Thyroid gland (tissue), 4 donors: ENCODE measurements at places on chromosomes 2 and 18. TPM values are rescaled to one million over a fixed set of nuclear protein-coding genes. Genes with fewer than 3 reads are reported as not detected.

CKAP2L gene
- total RNA-seq, result 0.13 TPM

ASPRV1 gene
- 2.0 TPM for total RNA-seq

CWC22 gene
- total RNA-seq, result 29.4 TPM

MAPK4 gene
- 10.9 TPM for total RNA-seq

VWA3B gene
- not detected for total RNA-seq

RFTN2 gene
- 12.9 TPM for total RNA-seq

TMEM163 gene
- total RNA-seq, result 0.27 TPM

DUSP19 gene
- 3.7 TPM for total RNA-seq

FBXO48 gene
- total RNA-seq, result 0.94 TPM

DNA sequence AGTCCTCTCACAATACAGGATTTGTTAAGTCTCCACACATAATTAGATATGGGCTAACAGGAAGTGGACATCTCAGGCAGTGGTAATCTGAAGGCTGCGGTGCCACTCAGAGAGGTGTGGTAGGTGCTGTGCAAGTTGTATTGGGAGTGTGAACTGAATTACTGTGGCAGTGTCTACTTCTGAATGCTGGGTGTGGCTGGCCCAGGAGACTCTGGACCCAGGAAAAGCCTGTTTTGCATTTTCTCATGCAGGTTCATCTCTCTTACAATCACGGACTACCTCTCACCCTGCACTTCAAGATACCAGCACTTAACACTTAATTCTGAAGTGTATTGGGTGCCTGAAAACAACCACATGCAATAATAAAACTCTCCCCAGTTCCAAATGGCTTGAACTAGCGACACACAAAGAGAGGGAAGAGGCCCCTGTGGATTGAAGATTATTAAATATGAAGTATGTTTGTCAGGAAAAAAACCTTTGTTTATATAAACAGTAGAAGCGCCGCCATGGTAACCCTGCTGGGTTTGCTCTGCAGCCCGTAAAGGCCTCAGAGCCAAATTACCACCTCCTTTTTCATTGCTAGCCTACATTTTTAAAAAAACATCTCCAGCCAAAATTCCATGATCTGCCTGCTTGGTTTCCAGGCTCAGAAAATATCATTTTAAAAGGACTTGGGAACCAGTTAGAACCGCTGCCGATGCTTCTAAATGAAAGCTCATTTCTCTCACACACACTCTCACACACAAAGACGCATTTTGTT lies 77.5 kb downstream of the GFPT1 start:
- no peak overlapping the region for H3K4me3 ChIP-seq
- H3K27ac ChIP-seq, result peak overlapping the region; percentile 70
- peak; percentile 26 for DNase-seq

GRCh38 chr2:26723991-26724750 lies 31.6 kb downstream of the KCNK3 start:
- peak overlapping the region; percentile 89 for H3K27ac ChIP-seq
- peak; percentile 90 for DNase-seq
- H3K4me3 ChIP-seq, result no peak overlapping the region
- peaks cover 47% of the 10 kb centered on the region for H3K4me1 ChIP-seq
- H3K36me3 ChIP-seq, result no peaks in the 10 kb centered on the region
- H3K27me3 ChIP-seq, result no peaks in the 10 kb centered on the region

DNA sequence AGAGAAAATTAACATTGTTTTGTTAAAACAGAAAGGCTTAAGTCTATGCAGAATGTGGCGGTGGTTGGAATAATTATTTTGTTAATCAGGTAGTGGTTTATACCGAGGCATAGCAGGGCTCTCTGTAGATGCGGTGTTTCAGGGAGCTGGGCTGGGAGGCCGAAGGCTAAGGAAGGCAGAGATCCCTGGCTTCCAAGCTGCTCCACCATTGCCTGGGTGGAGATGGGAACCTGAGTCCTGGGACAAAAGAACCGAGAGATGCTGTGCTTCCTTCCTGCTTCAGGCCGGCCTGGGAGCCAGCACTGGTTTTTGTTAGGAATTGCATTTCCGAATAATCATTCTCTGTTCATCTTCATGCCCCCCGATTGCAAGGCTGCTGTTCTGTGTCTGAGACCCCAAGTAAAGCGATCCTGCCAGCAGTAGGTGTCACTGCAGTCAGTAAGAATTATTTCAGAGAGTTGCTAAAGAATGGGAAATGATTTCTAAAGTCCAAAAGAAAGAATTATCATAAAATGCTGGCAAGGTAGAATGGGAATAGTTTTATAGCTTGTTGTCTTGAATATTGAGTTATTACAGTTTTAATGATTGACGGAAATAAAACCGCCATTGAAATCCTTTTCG lies 824.9 kb downstream of the GALR1 start:
- H3K27me3 ChIP-seq, result no peaks in the 10 kb centered on the region
- H3K36me3 ChIP-seq, result no peaks in the 10 kb centered on the region
- no peak for DNase-seq
- no peaks in the 10 kb centered on the region for H3K4me1 ChIP-seq
- no peak overlapping the region for H3K27ac ChIP-seq
- H3K4me3 ChIP-seq, result no peak overlapping the region

DNA sequence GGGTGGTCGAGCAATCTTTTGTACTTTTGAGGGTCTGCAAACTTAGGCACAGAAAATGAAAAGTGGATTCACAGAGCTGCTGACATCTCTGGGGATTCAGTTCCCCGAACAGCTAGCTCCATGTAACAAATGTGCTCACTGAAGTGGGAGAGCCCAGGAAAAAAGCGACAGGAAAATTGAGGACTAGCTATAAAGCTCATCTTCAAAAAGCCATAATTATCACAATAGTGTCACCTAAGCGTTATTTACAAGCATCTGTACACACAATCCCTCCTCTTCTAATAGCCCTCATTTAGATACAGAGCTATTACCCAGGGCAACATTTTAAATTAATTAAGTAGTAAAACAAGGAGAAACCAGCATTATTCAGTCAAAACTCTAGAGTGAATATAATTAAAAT lies 36.1 kb downstream of the RNF152 start:
- H3K27ac ChIP-seq, result no peak overlapping the region
- peaks cover 12% of the 10 kb centered on the region for H3K4me1 ChIP-seq
- no peaks in the 10 kb centered on the region for H3K36me3 ChIP-seq

GRCh38 chr18:28432339-28432738 lies 255.4 kb upstream of the CDH2 start:
- H3K4me1 ChIP-seq, result no peaks in the 10 kb centered on the region
- H3K27ac ChIP-seq, result no peak overlapping the region
- H3K27me3 ChIP-seq, result no peaks in the 10 kb centered on the region
- no peaks in the 10 kb centered on the region for H3K36me3 ChIP-seq

- DNase-seq, result no peak
- H3K36me3 ChIP-seq, result no peaks in the 10 kb centered on the region
- no peak overlapping the region for H3K27ac ChIP-seq
- H3K4me1 ChIP-seq, result no peaks in the 10 kb centered on the region
- H3K4me3 ChIP-seq, result no peak overlapping the region
These were observed 21.4 kb downstream of the CCL20 start for GRCh38 chr2:227834916-227835650.

GRCh38 chr18:69233465-69234054 lies 167.1 kb upstream of the DOK6 start:
- H3K4me3 ChIP-seq, result no peak overlapping the region
- no peaks in the 10 kb centered on the region for H3K27me3 ChIP-seq
- no peak overlapping the region for H3K27ac ChIP-seq
- H3K4me1 ChIP-seq, result no peaks in the 10 kb centered on the region
- DNase-seq, result no peak

DNA sequence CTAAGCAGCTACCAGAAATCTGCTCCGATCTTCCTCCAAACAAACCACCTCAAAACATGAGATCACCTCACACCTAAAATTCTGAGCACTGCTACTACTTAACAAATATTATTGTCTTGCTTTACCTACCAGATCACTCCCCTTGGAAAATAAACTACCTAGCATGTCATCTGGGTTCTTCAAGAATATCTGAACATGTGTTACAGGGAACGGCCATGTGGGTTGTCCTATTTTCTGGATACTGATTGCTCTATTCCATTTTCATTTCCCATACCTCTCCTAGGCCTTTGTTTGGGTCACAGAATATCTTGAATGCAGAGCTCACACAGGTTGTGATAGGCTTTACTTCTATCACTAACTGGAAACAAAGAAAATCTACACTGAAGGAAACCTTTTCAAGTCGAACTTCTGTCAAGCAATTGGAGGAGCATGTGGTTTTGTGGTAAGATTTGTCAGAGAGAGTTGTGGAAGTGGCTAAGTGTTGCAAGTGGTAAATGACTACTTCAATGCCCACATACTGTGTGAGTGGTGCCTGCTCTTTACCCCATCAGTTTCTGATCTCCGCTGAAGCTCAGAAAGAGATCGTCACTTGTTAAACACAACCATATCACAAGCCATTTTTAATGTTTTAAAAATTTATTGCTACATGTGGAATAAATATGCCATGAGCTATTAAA lies 739.1 kb upstream of the ZEB2 start:
- H3K27me3 ChIP-seq, result no peaks in the 10 kb centered on the region
- H3K36me3 ChIP-seq, result no peaks in the 10 kb centered on the region
- H3K27ac ChIP-seq, result no peak overlapping the region
- no peak overlapping the region for H3K4me3 ChIP-seq
- no peaks in the 10 kb centered on the region for H3K4me1 ChIP-seq

DNA sequence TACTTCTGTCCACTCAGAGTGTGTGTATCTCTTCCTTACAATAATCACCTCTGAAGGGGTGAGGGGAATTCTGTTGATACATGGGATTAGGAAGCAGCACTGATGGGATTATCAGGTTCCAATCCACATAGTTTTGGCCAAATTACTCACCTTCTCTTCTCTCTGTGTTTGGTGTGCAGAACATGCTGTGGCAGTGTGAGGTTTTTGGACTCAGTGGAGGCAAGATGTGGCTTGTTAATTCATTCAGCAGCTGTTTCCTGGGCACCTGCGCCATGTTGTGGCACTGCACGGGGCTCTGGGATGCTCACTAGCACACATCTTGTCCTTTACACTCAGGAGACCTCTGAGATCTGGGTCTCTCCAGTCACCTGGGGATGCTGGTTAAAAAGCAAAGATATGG lies 350.3 kb upstream of the HS6ST1 start:
- peaks cover 6% of the 10 kb centered on the region for H3K4me1 ChIP-seq
- H3K27ac ChIP-seq, result no peak overlapping the region
- no peak for DNase-seq
- no peaks in the 10 kb centered on the region for H3K27me3 ChIP-seq
- no peaks in the 10 kb centered on the region for H3K36me3 ChIP-seq
- no peak overlapping the region for H3K4me3 ChIP-seq

DNA sequence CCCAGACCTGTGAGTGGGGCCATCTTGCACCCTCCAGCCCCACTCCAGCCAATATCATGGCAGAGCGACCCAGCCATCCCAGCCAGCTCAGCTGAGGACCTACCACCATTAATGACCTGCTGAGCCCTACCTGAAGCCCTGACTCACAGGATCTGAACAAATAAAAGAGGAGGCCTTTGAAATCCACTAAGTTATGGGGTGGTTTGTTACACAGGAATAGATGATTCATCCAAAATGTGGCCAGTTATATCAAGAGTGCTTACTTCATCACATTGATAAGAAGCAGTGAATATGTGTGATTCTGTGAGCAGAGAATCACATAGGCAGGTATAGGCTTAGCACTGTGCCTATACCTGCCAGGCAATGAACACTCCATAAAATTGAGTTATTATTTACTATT lies 34.7 kb upstream of the FAM124B start:
- no peak overlapping the region for H3K4me3 ChIP-seq
- no peaks in the 10 kb centered on the region for H3K36me3 ChIP-seq
- no peak for DNase-seq
- no peak overlapping the region for H3K27ac ChIP-seq

GRCh38 chr18:50076277-50076676 lies 118.7 kb downstream of the MYO5B start:
- peaks cover 23% of the 10 kb centered on the region for H3K4me1 ChIP-seq
- H3K27me3 ChIP-seq, result no peaks in the 10 kb centered on the region
- no peak overlapping the region for H3K27ac ChIP-seq
- no peak for DNase-seq
- H3K36me3 ChIP-seq, result no peaks in the 10 kb centered on the region

GRCh38 chr2:160484859-160485520 lies 8.6 kb downstream of the RBMS1 start:
- peaks cover 7% of the 10 kb centered on the region for H3K4me1 ChIP-seq
- no peaks in the 10 kb centered on the region for H3K27me3 ChIP-seq
- H3K27ac ChIP-seq, result no peak overlapping the region
- H3K36me3 ChIP-seq, result no peaks in the 10 kb centered on the region

- H3K4me3 ChIP-seq, result no peak overlapping the region
- no peaks in the 10 kb centered on the region for H3K27me3 ChIP-seq
- no peaks in the 10 kb centered on the region for H3K36me3 ChIP-seq
- DNase-seq, result no peak
- H3K4me1 ChIP-seq, result no peaks in the 10 kb centered on the region
These were observed 7.6 kb downstream of the GPR148 start for GRCh38 chr2:130736487-130736886.

GRCh38 chr2:167980439-167980838 lies 267.0 kb downstream of the STK39 start:
- no peaks in the 10 kb centered on the region for H3K27me3 ChIP-seq
- H3K4me1 ChIP-seq, result no peaks in the 10 kb centered on the region
- DNase-seq, result no peak

GRCh38 chr2:20604951-20605381 lies 45.9 kb downstream of the HS1BP3 start:
- no peaks in the 10 kb centered on the region for H3K36me3 ChIP-seq
- no peak for DNase-seq
- peak overlapping the region; percentile 13 for H3K27ac ChIP-seq

GRCh38 chr2:171169333-171169732 lies 8.6 kb upstream of the TLK1 start:
- no peak overlapping the region for H3K27ac ChIP-seq
- H3K4me3 ChIP-seq, result no peak overlapping the region

DNA sequence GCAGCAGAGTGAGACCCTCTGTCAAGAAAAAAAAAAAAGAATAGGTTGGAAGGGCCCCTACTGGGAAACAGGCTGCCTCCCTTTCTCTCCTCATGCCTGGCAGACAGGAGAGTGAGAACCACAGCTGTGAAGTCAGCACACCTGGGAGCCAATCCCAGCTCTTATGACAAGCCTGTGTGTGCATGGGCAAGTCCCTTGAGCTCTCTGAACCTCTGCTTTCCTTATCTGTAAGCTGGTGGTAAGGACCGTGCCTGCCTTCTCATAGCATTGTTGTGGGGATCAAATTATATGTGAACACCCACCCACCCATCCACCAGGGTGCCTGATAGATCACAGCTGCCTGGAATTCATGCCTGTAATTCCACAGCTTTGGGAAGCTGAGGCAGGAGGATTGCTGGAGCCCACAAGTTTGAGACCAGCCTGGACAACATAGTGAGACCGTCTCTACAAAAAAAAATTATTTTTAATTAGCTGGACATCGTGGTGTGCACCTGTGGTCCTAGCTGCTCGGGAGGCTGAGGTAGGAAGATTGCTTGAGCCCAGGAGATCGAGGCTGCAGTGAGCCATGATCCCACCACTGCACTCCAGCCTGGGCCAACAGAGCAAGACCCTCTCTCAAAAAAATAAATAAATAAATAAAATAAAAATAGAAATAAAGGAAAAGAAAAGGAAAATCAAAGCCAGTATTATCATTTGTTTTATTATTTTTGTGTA lies 66.9 kb upstream of the MCFD2 start:
- H3K4me1 ChIP-seq, result peaks cover 45% of the 10 kb centered on the region
- no peaks in the 10 kb centered on the region for H3K27me3 ChIP-seq
- H3K27ac ChIP-seq, result peak overlapping the region; percentile 89
